ENCODE measurements at places on chromosomes 13 and 19.

DNA sequence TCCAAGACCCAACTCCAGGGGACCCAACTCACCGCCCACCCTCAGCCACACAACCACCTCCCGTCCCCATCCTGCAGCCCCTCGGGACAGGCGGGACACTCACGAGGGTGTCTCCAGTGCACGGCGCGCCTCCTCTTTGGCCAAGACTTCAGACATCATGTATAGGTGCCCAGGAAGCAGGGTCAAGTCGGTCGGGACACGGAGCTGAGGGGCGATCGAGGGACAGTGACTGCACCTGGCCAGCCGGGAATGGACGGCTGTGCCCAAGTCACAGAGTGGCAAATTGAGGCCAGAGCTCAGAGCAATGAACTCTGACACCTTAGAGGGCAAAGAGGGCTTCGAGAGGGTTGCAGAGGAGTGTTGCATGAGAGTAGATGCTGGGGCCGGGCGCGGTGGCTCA is 8.8 kb downstream of the STAP2 start:
- no peak for DNase-seq

DNA sequence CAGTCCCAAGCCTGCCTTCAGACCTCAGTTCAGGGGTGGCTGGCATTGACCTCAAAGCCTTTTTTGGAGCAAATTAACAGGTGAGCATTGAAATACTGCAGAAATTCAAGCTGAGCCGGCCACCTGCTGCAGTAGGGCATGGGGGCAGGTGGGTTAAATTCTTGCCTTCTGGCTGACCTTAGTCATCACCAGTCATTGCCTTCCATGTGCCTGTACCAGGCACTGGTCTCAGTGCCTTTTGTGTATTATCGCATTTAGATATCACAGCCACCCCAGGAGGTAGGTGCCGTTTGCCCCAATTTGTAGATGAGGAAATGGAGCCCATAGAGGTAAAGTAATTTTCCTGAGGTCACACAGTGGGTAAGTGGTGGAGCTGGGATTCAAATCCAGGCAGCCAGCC is 7.2 kb downstream of the PPP1R37 start:
- DNase-seq = no peak

- DNase-seq = peak; percentile 21
Measured at GRCh38 chr13:36819739-36820090, 693 bp downstream of the RFXAP start.

DNA sequence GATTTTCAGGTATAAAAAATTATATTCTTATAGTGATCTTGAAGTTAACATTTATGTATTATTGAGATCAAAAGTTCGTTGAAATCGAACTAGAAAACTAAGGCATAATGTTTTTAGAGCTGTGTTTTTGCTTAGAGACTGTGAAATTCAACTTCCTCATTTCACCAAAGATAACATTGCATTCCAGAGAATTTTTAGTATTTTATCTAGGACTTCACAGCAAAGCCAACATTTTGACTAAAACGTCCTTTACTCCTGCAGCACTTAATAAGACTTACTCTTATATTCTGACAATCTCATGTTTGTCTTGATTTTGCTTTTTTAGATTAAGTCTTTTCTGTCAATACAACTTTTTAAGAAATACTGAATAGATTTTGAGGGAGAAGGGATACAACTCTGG is 4.7 kb downstream of the KCTD4 start:
- no peak for DNase-seq

GRCh38 chr13:110110783-110111182 is 196.2 kb downstream of the COL4A1 start:
- no peak for DNase-seq

- DNase-seq = no peak
Measured at GRCh38 chr19:51101171-51101865, 6.9 kb downstream of the CTU1 start.

DNA sequence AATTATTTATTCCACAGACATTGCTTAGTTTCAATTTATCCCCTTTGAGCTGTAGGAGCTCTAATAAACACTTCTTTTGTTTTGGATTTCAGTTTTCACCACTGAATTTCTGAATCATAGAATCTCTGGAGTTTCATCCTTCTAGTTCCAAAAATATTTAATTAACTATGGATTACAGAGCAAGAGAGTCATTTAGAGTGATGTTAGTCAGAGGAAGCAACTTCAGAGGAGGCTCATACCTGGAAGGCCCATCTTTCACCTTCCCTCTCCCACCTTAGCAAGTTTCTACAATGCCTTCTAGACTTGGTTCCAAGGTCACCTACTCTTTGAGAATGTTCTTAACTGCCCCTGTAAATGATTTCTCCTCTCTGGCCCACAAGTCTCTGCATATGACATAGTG is 353.2 kb downstream of the SPRY2 start:
- DNase-seq = no peak

GRCh38 chr13:102466610-102467190 is 64.9 kb upstream of the FGF14 start:
- DNase-seq = no peak

DNA sequence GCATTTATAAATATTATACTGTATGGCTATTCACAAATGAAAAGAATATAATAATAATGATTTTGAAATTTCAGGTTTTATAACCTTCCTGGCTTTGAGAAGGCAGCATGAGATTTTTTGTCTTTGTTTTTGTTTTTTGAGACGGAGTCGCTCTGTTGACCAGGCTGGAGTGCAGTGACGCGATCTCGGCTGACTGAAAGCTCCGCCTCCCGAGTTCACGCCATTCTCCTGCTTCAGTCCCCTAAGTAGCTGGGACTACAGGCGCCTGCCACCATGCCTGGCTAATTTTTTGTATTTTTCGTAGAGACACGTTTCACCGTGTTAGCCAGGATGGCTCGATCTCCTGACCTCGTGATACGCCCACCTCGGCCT is 64.1 kb downstream of the ZNF429 start:
- DNase-seq = no peak

DNA sequence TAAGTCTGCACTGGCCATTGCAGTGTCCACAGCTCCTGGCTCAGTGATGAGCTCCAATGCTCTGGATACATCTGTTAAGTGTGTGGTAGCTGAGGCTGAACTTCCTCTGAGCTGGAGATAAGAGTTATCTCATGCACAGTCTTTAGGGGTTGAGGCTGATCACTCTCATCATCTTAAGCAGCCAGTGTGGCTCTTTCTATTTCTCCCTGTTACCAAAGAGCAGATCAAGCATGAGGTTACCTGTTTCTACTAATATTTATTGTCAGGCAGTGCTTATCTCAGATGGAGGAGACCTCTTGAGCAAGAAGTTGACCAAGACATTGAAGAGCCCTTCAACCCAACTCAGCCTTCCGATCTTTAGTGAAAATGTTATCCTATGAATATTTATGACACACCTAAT is 6.6 kb upstream of the OR10H2 start:
- peak; percentile 9 for DNase-seq

GRCh38 chr19:8240274-8241229 is 31.4 kb downstream of the CERS4 start:
- peak; percentile 82 for DNase-seq

DNA sequence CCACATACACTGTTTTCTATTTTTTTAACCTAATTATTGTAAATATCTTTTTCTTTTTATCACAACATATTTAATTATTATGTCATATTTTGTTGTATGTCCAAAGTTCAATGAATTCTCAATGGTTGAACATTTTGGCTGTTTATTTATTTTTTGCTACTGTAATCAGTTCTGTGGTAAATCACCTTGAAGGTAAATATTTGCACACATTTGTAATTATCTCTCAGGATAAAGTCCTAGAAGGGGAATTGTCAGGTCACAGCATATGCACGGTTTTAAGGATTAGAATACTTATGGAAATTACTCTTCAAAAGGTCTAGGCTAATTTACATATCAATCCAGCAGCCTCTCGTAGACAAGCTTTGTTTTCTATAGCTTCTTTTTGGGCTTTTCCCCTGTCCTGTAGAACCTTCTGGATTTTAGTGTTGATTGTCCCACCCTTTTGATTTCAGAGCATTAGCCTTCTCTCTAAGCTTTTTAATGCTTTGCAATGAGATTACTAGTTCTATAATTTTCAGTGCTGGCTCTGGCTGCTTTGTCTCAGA is 362.6 kb downstream of the KCNRG start:
- DNase-seq = no peak

DNA sequence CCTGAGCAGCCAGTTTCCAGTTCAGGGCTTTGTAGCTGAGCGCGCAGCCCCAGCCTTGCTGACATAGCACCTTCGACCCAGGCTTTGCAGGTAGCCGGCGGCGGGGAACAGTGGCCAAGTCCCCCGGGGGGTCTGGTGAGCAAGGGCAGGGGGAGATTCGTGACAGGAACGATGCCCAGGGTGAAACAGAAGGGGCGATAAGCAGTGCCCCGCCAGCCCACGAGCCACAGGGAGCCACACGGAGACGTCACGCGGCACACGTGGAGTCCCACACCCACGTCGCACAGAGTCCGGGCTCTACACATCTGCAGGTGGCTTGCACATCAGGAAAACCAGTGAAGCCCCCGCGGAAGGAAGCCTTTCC is 127.2 kb downstream of the SOX1 start:
- no peak for DNase-seq

DNA sequence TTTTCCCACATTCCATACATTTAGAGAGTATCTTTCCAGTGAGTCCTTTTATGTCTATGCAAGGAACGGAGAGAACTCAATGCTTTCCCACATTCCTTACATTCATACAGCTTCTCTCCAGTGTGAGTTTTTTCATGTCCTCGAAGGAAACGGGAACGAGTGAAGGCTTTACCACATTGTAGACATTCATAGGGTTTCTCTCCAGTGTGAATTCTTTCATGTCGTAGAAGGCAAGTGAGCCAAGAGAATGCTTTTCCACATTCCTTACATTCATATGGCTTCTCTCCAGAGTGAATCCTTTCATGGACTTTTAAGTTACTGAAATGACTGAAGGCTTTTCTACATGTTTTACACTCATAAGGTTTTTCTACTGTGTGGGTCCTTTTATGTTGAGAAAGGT is 17.1 kb downstream of the ZNF823 start:
- no peak for DNase-seq

DNA sequence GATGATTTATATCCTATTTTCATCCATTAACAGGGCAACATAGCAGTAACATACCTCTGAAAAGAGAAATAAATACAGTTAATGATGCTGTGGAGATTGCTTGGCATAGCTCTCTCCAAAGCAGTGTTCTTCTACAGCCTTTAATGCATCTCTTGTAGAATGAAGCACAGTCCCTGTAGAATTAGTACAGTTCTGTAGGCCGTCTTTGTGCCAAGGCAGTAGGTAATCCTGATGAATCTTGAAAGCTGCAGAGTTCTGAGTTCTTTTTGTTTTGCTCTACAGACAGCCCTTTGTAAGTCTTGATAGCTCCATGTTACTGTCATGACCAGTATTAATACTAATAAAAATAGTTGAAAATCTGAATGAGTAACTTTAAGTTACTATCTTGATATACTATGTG is 184.2 kb downstream of the MAB21L1 start:
- no peak for DNase-seq

- DNase-seq = no peak
Measured at GRCh38 chr19:18704054-18704453, 20.6 kb downstream of the CRTC1 start.

DNA sequence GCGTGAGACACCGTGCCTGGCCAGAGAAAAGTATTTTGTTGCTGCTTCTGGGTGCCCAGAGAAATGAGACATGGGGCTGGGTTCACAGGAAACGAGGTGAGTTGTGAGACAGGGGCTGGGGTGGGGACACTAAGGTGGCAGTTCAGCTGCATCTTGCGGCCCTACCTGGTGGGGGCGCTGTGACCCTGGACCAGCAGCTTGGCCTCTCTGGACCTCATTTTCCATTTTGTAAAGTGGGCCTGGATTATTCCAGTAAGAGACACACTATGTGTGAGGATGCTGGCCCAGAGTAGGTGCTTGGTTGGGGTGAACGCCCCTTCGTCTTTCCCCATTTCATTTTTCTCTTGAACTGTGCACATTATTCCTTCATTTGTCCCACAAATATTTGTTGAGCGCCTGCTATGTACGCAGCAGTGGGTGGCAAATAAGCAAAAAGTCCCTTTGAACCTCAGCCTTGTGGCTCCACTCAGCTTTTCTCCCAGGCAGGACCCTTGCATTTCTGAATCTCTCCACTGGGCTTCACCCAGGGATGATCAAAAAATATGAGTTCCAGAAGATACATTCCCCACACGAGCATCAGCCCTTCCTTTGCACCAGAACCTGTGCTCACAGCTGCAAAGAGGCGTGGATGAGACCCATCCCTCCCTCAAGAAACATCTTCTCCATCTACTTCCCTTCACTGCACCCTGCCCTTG is 26.6 kb upstream of the OR10H1 start:
- no peak for DNase-seq

DNA sequence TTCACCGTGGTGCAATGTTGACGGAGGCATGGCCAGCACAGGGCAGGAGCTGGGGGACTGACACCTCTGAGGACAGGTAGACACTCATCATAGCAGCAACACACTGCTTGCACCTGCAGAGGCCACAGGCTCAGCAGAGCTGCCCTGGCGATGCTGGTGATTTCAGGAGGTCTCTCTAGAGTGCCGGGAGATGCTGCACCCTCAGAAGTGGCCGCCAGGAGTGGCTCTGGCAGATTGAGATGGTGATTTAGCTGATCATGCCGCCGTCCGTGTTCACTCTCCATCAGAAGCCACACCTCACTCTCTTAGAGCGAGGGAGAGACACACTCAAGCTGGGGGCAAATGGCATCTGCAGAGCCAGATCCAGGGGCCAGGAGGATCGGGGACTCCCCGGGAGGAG is 244.6 kb upstream of the SGCG start:
- DNase-seq = no peak

GRCh38 chr13:103815619-103816018 is 749.4 kb upstream of the SLC10A2 start:
- no peak for DNase-seq

GRCh38 chr13:110807546-110807945 is 94.0 kb downstream of the ING1 start:
- DNase-seq = no peak

DNA sequence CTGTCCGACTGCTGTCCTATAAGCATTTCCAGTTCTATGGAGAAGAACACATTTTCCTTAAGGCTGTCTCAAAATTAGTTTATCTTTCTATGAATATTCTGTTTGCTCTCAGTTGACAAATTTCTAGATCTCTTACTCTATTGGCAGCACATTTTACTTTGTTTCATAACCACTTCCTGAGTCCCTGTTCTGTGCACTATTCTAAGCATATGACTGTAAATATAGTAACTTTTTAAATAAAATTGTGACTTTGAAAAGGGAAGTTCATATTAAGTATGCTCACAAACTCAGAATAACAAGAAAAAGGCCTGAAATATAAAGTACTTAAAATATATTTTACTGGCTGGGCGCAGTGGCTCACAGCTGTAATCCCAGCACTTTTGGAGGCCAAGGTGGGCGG is 56.5 kb upstream of the HTR2A start:
- no peak for DNase-seq

- no peak for DNase-seq
Measured at GRCh38 chr13:90947976-90948375, 399.5 kb upstream of the MIR17HG start.
